ENCODE measurements at places on chromosomes 2 and 18.

DNA sequence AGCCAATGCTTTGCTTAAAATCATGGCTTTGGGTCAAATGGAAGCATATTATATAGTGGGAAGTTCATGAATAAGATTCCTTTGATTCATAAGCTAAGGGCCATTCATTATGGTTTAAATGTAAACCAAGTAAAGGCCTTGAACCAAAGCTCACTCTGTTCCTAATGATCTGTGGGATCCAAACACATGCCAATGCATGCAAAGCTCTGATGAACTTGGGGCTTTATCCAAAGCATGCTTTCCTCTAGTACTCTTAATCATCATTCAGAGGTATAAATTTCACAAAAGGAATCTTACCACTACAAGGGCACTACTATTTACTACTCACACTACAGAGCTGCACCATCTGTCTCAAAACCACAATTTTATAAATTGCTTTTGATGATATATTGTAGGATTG lies 102.8 kb upstream of the RBMS1 start:
- no peak for DNase-seq

- DNase-seq, result no peak
These were observed 15.2 kb upstream of the TMEM37 start for GRCh38 chr2:119416299-119416923.

DNA sequence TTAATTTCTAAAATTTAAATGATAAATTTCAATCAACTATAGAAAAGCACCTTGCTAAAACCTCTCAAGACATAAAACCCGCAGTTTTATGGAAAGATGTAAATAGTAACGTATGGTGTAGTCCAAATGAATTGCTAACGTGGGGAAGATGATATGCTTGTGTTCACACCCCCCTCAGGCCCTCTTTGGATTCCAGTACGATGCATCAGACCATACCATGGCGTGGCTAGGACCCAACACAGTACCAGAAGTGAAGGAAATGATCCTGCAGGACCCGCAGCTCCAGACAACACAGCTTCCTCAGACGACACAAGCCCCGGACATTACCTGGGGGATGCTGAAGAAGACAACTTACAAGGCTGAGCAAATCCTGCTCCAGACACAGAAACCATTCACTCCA lies 60.1 kb upstream of the DYSF start:
- DNase-seq, result no peak

GRCh38 chr2:89849731-89850130 lies 1158.3 kb downstream of the RPIA start:
- no peak for DNase-seq

GRCh38 chr18:32213693-32214092 lies 23.9 kb downstream of the MEP1B start:
- DNase-seq, result no peak

- no peak for DNase-seq
These were observed 69.5 kb downstream of the SESTD1 start for GRCh38 chr2:179195141-179195540.

- DNase-seq, result no peak
These were observed 77.1 kb downstream of the DDX1 start for GRCh38 chr2:15668611-15669305.

GRCh38 chr18:3120356-3120755 lies 99.4 kb downstream of the MYOM1 start:
- no peak for DNase-seq

DNA sequence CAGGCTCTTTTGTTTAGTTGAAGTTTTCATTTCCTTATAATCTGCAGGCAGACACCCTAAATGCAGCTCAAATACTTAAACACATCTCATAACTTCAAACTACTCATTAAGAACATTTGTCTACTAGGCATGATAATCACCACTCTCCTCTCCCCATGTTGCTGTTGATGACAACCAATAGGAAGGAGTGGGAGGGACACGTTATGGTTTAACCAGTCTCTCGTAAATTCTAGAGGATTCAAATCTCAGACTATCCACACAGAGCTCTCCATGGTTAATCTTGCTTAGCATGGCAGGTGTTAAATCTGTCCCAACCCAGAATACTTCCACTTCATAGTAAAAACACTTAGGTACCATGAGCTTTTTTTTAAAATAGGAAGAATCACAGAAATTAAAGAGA lies 127.4 kb upstream of the AQP4 start:
- no peak for DNase-seq

DNA sequence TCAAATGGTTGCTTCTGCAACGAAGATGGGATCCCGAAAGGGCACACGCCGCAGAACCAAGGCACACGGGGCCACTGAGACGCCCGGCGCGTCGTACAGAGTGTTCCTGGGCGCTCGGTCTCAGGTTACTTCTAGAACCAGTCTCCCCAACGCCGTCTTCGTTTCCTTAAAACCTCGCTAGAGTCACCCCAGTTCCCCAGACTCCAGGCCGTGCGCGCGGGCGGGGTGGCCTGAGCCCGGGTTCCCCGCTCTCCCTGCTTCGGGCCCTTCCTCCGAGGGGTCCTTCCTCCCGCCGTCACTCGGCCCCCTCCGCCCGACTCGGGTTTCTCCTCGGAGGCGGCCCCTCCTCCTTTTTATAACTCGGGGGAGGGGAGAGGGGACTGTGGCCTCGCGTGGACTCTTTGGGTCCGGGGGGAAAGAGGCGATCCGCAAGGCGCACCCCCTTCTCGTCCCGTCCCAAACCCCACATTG lies 774 bp upstream of the FZD7 start:
- DNase-seq, result peak; percentile 12

- DNase-seq, result no peak
These were observed 93.0 kb upstream of the TTC27 start for GRCh38 chr2:32534831-32535230.

DNA sequence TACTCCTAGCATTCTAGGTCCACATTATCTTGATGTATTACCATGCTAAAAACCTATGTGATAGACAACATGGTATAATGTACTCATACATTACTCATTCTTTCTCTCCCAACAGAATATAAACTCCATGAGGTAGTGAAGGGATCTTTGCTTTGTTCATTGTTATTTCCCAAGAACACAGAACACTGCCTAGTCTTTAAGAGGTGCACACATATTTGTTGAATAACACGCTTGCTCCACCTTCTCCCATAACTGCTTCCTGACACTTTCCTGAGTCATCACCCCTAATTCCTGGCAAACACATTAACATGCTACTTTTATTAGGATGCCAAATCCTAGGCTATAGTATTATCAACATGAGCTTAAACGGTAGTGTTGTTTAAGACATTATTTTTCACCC lies 41.3 kb downstream of the REV1 start:
- no peak for DNase-seq

- no peak for DNase-seq
These were observed 371.9 kb downstream of the IRS1 start for GRCh38 chr2:226427538-226428307.

DNA sequence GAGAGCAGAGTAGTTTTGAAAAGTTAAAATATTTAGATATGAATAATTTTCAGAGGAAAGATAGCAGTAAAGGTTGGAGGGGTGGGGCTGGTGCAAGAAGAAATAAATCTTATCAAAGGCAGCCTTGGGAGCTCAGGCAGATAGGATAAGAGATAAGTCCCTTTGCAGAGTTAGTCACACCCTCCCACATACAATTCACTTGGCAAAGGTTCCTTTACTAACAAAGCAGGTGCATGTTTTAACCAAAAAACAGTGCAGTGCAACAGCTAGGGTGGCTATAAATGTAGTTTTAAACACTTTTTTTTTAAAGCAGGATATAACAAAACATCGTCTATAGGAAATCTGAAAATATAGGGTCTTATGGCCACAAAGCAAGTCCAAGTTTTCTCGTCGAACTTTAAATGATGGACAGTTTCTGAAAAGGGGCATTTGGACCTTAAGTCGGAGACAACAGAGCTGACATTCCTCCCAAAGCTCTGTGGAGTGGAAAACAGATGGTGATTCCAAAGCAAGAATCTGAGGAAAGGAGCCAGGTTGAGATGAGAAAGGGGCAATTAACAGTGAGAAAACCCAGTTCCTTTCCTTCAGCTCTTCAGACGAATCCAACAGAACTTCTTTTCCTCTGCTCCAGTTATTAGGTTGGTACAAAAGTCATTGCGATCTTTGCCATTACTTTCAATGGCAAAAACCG lies 53.0 kb downstream of the EPHA4 start:
- no peak for DNase-seq

GRCh38 chr2:63486861-63487290 lies 101.4 kb downstream of the WDPCP start:
- DNase-seq, result no peak

DNA sequence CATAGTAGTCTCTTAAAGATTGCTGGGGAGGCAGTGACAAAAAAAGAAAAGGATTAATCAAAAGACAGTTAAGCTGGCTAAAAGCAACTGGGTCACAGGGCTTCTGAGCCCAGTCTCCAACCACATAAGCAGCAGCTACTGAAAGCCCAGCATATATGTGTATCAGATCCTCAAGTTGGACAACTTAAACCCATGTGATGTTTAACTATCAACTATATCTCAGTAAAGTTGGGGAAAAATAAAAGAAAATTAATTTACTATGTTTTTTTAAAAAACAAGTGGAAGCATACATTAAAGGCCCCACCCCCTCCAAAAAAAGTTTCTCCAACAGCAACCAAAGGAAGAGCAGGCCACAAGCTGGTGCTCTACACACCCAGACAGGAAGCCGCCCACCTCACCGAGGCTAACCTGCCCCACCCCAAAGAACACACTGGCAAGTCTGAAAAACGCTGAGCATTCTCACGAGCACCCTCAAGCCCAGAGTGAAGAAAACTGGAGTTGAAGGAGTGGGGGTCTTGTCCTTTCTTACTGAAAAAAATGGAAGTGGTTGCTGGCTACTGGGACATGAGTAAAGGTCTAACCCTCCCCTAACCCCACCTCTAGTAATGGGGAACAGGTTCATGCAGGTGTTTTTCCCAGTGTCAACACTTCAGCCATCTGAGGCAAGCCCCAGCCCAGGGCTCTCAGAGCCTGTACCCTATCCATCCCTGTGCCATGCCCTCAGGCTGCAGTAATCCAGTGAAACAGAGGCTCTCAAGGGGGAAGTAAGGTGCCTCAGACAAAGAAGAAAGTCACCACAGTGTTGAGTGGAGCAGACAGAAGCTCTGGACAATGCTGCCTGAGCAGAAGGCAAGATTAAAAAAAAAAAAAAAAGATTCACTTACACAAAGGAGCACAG lies 106.3 kb downstream of the GYPC start:
- DNase-seq, result peak; percentile 29

DNA sequence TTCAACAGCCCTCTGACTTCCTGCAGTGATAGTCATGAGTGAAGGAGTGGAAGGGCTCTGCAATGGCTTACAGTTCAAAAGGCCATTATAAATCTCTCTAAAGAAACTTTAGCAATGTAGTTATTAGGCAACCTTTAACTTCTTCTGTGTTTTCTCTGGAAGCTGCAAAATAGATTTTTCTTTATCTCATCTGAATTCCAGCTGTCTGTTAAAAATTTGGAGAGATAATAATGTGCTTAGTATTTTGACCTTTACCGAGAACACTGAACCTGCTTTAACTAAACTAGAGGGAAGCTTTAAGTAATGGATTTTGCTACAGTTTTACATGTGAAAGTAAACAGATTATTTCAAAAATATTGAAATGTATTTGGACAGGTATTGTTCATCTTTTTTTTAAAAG lies 847.9 kb downstream of the ERBB4 start:
- DNase-seq, result no peak

DNA sequence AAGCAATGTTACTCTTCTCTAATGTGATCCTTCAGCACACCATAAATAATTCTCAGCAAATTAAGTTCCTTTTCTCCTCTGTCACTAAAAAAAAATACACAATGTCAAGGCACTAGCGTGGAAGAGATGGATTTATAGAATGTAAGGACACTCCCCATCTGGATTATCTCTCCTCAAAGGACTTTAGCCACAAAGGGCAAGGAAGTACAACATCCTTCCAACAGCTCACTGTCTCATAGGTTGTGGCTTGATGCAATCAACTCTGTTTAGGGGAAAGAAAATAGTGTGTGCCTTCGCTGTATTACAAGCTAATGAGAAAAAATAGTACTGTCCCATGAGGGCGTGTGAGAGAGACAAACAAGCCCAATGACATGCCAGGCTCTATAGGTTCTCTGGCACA lies 129.1 kb upstream of the DNMT3A start:
- no peak for DNase-seq

GRCh38 chr2:30866974-30867373 lies 59.7 kb upstream of the CAPN13 start:
- DNase-seq, result no peak

GRCh38 chr18:57793302-57793986 lies 9.7 kb downstream of the ATP8B1 start:
- no peak for DNase-seq

- no peak for DNase-seq
These were observed 289.0 kb downstream of the PTPRM start for GRCh38 chr18:7856116-7856515.

DNA sequence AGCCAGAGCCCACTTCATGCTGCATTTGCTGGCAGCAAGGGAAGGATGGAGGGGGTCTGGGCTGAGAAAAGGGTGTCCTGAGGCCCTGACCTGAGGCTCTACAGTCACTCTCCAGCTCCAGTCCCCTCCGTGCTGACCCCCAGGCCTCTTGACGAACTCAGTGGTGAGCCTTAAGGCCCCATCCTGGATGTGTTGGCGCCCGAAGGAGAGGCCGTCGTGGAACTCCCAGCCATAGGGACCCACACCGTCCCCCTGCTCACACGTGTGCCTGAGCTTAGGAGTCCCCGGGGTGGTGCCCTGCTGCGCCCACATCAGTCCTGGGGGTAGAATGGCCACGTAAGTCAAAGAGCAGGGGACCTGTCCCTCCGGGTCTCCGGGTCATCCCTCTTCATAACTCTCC lies 776 bp downstream of the MOGS start:
- DNase-seq, result no peak

- DNase-seq, result no peak
These were observed 23.3 kb downstream of the CHST10 start for GRCh38 chr2:100394111-100394641.

DNA sequence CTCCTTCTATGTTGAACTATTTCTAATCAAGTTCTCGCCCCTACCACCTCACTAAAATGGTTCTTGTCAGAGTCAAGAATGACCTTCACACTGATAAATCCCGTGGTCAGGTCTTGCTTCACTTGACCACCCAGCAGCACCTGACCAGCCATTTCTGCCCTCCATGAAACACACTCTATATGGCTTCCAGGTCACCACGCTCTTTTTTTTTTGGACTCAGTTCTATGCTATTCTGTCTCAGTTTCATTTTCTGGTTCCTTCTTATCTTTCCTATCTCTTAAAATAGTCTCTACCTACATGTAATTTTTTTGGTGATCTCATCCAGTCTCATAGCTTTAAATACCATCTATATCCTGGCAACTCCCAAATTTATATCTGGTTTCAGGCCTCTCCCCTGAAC lies 11.4 kb downstream of the EIF2AK3 start:
- DNase-seq, result no peak

Measured in stimulated activated CD4-positive, alpha-beta T cell treated with anti-CD3 and anti-CD28 coated beads, Interleukin-4, amount 100 ng/mL, for 4 hours (primary cell).